BE2C (cell line): ENCODE measurements at places on chromosomes 6 and 20.

- DNase-seq = peak; percentile 82
Observed at GRCh38 chr6:2038092-2038491, 207.3 kb downstream of the GMDS start.

GRCh38 chr20:60408435-60408834, 450.2 kb downstream of the CDH26 start:
- no peak for DNase-seq

DNA sequence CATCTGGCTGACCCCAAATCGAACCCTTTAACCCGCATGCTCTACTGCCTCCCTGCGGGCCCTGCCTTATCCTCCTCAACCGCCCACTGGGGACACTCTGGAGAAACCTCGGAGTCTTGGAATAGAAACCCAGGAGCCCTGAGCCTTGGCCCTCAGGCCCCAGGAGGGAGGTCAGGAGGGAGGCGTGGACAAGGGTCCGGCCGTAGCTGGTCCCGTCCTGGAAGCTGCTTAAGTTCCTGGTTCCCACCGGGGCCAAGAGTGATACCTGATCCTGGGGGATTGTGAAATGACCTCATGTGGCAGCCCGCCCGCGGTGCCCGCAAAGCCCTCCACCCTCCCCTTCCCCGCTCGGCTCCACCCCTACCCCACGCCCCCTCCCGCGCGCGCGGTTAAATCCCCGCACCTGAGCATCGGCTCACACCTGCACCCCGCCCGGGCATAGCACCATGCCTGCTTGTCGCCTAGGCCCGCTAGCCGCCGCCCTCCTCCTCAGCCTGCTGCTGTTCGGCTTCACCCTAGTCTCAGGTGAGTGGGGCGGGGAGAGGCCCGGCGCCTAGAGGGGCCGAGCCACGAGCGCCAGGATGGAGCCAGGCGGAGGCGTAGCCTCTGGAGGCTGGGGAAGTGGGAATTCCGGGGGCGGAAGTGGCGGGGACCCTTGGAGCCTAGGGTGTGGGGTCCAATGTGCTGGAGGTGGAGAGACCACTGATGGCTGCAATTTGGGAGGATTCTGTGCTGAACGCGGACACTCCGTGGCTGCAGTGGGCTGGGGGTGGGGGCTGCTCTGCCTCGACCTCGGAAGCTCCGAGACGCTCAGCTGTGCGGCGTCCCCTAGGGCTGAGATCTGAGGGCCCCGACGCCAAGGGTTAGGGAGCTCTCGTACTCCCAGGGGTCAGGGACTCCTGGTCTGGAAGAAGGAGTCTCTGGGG, at the start of gene WFDC2:
WFDC2 (plus strand) TSS at position 418 of the 926 bp plus-strand sequence; CDS start at position 447, 29 bp downstream.
- no peak for DNase-seq

DNA sequence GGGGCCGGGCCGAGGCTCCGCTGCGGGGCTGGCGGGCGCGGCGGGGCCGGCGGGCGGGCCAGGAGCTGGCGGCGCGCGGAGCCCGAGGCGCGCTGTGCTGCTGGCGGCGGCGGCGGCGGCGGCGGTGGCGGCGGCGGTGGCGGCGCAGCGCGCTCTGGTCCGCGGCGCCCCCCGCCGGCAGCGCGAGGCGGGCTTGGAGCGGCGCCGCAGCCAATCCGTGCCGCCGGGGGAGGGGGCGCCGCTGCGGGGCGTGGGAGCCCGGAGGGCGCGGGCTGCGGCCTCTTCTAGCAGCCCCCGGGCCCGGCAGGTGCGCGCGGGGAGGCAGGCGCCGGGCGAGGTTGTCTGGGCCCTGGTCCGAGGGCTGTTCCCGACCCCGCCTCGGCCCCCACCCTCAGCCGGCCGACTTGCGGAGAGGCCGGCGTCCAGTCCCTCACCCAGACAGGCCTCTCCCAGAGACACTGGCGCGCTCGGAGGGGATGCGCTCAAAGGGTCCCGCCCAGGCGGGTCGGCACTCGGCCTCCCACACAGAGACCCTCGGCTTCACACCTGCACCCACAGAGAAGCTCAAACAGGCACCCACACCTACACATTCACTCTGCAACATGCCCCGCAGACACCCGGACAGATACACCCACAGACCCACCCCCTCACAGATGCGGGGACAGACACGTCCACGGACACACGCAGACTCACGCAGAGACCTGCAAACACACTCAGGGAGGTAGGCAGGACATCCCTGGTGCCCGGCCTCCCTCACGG, at the start of gene RIMS4:
RIMS4 (minus strand) TSS at position 156 of the 759 bp plus-strand sequence. CDS start 275 bp downstream, outside the sequence.
- peak; percentile 78 for DNase-seq
